ENCODE measurements at places on chromosomes 1 and 21. TPM values are rescaled to one million over a fixed set of nuclear protein-coding genes. Genes with fewer than 3 reads are reported as not detected.

GRCh38 chr1:91499904-91500755, 521 bp upstream of the CDC7 start:
- DNase-seq: no peak

- DNase-seq: no peak
These were observed 997 bp upstream of the PTPN7 start for GRCh38 chr1:202161151-202162046.

GRCh38 chr1:208496467-208497371, 252.5 kb upstream of the PLXNA2 start:
- DNase-seq: no peak

DNA sequence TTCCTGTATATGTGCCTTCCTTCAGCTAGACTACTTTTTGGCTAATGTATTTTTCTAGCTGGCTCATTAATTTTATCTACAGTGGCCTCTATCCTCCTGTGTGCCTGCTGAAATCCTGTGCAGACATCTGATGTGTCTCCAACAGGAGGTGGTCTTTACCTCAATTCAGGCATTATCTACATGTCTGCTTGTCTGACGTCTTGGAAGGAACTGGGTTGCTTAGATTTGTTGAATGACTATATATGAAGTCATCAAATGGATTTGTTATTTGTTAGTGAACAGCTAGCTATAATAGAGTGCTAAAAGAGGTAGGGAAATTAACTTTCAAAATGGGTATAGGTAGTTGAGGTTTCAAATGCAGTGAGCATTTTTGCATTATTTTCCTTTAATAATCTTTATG, 6.7 kb downstream of the RPL5 start:
- DNase-seq: no peak

DNA sequence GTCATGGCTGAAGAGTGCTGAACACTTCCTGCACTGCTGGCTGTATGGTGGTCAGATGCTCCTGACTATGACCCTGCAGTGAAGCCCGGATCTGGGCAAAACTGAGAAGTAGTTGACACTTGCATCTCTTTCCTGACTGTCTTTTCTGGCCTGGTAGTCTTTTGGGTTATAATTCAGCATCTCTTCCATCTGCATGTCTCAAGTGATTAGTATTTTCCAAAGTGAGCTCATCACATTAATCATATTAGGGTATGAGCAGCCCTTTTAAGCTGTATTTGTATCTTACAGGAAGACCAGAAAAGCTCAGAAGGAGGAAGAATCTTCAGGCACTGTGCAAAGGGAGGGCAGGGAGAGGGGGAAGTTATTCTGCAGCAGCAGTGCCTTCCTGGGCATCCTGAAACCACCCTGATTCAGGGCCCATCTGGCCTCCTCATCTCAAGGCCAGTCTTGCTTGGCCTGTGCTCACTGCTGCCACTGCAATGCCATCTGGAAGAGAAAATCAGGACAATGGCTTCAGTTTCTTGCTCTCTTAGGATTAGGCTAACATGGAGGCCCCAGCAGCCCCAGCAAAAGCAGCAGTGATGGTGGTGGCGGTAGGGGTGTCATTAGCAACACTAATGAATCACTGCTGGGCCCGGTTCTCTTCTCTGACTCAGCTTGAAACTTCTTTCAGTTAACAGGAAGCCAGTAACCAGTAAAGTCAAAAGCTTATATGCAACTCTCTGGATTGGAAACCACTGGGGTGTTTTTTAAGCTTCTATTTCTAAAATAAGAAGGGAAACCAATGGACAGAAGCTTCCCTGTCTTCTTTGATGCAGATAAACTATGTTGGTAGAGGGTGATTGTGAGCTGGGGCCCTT, 63.3 kb upstream of the WDR26 start:
- peak; percentile 71 for DNase-seq

- no peak for DNase-seq
These were observed 43.1 kb upstream of the PGBD5 start for GRCh38 chr1:230469271-230469670.

Gene ATP1A1
- total RNA-seq: 87.0 TPM

Gene PTGFRN
- 22.5 TPM for total RNA-seq

Gene RXFP4
- total RNA-seq: not detected

Data from fibroblast of villous mesenchyme (primary cell).